ENCODE measurements at places on chromosomes 4 and X.

- DNase-seq, result no peak
Observed at GRCh38 chr4:18213576-18214198, 192.1 kb upstream of the LCORL start.

DNA sequence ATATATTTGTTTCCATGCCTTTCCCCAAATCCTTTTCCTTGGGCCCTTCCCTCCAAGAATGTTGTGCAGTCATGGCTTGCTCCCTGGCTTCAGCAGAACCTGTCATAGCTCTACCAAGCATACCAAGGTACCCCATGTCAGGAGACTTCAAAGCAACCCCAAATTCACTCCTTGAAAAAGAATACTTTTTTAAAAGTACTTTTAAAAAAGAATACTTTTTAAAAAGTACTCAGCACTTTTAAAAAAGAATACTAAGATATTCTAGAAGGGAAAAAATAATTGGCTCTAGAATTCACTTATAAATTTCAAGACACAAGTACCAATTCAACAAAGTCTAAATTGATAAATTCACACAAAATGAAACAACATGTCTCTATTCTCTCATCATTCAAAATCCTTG, 76.0 kb downstream of the NR3C2 start:
- DNase-seq, result no peak

GRCh38 chr4:170729236-170729635, 639.5 kb upstream of the AADAT start:
- DNase-seq, result no peak

GRCh38 chrX:10507181-10507580, 113.2 kb downstream of the MID1 start:
- no peak for DNase-seq

GRCh38 chr4:113962016-113962347, 17.5 kb downstream of the ARSJ start:
- DNase-seq, result no peak

Data from activated naive CD4-positive, alpha-beta T cell treated with anti-CD3 and anti-CD28 coated beads, Interleukin-2, amount 50 U/mL, for 16 hours (primary cell).